ENCODE measurements at places on chromosomes 4 and X.

- DNase-seq, result no peak
Measured at GRCh38 chr4:16908377-16909021, 10.1 kb upstream of the LDB2 start.

GRCh38 chr4:184756399-184756798, 22.5 kb upstream of the CENPU start:
- no peak for DNase-seq

- no peak for DNase-seq
Measured at GRCh38 chr4:87209696-87210095, 10.7 kb downstream of the KLHL8 start.

DNA sequence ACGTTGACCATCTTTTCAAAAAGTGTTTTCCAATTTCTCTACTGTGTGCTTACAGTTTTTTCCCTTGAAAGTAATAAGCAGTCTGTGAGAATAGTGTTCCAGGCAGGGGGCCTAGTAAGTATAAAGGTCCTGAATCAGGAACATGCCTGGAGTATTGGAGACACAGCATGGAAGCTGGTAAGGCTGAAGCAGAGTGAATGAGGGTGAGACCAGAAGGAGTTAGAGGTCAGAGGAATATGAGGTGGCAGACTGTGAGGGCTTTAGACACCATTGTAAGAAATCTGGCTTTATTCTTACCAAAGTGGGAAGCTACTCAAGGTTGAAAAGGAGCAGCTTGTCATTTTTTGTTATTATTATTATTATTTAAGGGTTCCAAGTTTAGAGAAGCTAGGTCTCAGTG, 107.4 kb downstream of the CT47B1 start:
- DNase-seq, result no peak

- no peak for DNase-seq
Measured at GRCh38 chr4:41549478-41549877, 11.5 kb downstream of the LIMCH1 start.

GRCh38 chr4:172155838-172156345, 342.7 kb downstream of the GALNTL6 start:
- no peak for DNase-seq

DNA sequence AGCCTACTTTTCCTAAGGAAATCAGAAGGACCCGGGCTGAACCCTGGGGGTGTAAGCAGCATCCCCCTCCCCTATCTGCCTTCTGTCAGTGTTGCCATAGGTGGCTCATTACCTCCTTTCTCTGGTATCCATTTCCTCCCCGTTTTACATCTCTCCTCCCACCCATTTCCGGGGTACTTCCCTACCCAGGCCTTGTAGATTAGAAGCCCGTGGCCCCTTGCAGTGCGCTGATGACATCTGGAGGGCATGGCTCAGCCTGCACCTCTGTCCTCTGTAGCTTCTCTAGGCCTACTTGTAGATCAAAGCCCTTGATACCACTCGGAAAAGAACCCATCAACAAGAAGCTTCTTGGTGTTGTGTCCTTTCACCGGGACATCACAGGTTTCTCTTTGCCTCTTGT, 71.8 kb downstream of the NBDY start:
- DNase-seq, result no peak

DNA sequence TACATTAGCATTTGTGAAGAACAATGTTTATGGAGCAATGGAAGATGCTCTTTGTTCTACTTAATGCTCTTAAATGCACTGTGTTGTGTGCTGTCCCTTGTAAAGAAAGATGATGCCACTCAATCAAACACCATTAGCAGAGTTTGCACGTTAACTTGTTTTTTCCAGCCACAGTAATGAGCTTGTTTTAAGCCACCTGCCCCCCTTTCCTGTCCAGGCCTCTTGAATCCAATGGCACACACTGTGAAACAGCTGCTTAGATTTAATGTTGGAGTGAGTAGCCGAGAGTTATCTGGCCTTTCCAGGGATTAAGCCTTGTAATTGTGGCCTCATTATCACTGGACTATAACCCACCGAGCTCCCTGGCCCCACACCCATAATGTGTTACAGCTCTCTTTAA, 86.0 kb downstream of the PAK3 start:
- DNase-seq, result no peak

DNA sequence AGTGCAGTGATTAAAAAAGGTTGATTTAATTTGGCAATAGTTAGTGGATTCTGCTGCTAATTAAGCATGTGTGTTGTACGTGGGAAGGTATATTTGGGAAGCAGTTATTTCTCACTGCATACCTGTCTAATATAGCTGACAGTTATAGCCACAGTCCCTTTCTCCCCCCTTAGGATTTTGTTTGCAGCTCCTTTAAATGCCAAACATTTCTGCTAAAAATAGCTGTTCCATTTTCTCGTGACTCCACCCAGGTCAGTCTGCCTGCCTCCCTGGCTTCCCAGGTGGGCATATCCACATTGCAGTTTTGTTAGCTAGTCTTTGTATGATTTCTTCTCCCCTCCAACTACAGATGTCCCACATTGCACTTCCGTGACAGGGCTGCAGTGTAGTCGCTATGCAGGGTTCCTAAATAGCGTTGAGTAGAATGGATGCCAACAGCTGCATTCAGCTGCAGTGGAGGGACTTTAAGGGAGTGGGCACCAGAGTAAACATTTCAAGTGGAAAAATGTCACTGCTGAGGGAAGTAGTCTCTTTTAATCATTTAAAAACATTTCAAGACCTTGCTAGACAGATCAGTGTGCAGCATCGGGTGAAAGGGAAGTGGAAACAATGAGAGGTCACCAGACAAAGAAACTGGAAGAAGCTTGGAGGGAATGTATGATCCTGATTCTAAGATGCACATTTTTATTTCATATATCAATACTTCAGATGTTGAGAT, 326.3 kb downstream of the RAPGEF2 start:
- DNase-seq, result no peak

GRCh38 chrX:38563030-38563429, 1.7 kb downstream of the TSPAN7 start:
- no peak for DNase-seq

GRCh38 chr4:153427363-153428071, 38.6 kb upstream of the TMEM131L start:
- DNase-seq, result no peak

DNA sequence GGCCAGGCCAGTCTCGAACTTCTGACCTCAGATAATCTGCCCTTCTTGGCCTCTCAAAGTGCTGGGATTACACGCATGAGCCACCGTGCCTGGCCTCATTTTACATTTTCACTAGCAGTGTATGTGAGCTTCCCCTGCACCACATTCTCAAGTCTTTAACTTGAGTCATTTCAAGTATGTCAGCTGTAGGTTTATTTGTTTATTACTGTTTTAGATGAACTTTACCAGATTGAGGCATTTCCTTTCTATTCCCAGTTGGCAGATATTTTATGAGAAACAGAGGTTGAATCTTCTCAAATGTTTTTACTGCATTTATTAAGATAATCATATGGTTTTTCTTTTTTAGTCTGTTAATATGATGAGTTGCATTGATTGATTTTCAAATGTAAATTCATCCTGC, 114.6 kb upstream of the SH3RF1 start:
- DNase-seq, result no peak

GRCh38 chr4:20778896-20779295, 78.6 kb downstream of the PACRGL start:
- DNase-seq, result no peak

DNA sequence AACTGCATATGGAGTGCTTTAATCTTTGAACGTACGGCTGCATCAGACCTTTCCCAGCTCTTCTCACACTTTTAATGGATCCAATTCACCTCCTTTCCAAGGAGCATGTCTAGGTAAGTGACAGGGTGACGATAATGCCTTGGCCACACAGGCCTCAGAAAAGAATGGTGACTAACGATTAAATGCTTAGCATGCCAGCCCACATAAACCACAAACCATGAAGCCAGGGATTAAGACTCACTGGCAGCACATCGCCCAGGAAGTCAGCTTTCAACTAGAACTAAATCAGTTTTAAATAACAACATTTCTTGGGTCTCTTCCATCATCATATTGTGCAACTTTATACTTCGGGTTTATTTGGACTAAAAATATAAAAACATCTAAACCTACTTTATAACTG, 28.7 kb downstream of the INPP4B start:
- DNase-seq, result no peak

GRCh38 chrX:46865281-46865680, 28.4 kb downstream of the RP2 start:
- DNase-seq, result no peak

- no peak for DNase-seq
Measured at GRCh38 chr4:55330241-55330640, 15.8 kb upstream of the SRD5A3 start.

- no peak for DNase-seq
Measured at GRCh38 chr4:156330436-156331031, 376.9 kb upstream of the CTSO start.

DNA sequence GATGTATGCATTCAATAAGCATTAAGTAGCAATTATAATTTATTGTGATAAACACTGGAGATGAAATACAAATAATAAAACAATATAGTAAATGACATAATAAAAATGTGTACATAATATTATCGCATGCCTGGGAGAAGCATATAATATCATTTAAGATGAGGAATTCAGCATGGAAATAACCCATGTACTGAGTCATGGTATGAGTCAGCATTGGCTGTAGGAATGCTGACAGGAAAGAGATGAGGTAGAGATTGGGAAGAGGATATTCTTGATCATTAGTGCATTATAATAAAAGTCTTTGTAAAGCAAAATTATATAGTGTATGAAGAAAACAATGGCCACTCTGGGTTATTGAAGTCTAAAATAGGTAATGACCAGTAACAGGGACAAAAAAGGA, 82.8 kb downstream of the MAGEB10 start:
- DNase-seq, result no peak

- no peak for DNase-seq
Measured at GRCh38 chrX:26915064-26915463, 548.1 kb downstream of the PPP4R3C start.

- no peak for DNase-seq
Measured at GRCh38 chr4:170198747-170199146, 109.0 kb upstream of the AADAT start.

DNA sequence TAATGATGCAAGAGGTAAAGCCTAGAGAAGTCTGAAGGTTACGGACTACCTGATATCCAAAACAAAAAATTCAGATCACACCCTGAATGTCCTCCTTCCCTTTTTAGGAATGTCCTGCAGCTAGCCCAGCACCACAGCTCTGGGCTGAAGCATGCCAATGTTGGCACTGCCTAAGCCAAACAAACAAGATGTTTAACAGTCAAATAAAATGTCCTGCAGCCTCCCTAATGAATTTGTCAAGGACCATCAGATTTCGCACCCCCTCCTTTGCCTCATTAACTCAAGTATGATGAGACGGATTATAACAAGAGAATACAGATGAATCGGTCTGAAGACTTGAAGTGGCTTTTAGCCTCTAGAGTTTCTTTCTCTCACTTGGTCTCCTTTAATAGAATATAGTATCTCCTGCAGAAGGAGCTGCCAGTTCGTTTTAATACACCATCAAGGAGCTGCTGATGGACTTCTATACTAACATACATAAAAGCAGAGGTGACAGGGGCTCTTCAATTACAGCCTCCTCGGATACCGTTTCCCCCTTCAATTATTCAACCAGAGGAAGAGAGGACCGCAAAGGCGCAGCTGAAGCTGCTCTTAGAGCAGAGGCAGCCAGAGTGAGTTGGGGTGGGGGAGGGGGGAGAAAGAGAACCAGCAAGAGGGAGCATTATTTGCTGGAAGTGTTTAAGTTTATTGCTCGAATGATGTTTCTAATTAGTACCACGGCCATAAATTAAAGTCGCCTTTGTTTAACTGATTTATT, 3.0 kb upstream of the MAB21L2 start:
- no peak for DNase-seq

- DNase-seq, result no peak
Measured at GRCh38 chr4:84753321-84753972, 170.5 kb downstream of the CDS1 start.

DNA sequence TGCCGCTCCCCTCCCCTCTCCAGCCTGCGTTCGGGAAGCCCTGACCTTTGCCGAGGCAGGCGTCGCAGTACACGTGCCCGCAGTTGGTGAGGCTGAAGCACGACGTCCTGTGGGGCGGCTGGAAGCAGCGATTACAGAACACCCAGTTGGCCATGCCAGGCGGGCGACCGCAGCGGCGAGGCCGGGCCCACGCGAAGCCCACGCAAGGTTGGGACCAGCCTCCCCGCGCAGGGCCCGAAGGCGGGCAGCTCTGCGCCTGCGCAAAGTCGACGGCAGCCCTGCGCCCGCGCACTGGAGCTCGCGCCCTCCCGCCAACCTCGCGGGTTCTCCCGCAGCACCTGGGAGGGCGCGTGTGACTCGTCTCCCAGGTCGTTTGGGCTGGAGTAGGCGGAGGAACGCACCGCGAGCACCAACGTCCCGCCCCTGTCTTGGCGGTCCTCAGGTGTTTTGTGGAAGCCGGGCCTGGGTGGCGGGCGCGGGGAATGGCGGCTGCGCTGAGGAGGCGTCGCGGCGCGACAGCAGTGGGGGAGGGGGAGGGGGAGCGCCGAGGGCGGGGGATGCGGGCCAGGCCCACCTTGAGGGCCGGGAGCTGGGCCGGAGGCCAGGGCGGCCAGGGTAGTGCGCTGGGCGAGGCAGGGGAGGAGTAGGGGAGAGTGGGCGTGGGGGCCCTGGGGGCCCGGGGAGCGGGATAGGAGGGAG, at the start of gene RNF212:
TSS of gene RNF212 (minus strand) at position 254 of the 699 bp plus-strand sequence. CDS start at position 154, 100 bp downstream.
- DNase-seq, result no peak
